Muscle of back (tissue), 13 donors: ENCODE measurements at places on chromosomes 11 and 22. TPM values are rescaled to one million over a fixed set of nuclear protein-coding genes. Genes with fewer than 3 reads are reported as not detected.

DNA sequence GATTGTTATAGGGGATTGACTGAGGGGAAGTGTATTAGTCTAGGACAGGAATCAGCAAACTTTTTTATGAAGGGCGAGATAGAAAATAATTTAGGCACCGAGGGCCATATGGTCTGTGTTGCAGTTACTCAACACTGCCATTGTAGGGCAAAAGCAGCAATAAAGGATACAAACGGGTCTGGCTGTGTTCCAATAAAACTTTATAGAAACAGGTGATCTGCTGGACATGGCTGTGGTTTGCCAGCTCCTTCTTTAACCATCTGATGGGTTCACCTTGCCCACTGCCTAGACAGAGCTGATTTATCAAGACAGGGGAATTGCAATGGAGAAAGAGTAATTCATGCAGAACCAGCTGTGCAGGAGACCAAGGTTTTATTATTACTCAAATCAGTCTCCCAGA lies 20.0 kb downstream of the PRR5L start:
- DNase-seq, result no peak

DNA sequence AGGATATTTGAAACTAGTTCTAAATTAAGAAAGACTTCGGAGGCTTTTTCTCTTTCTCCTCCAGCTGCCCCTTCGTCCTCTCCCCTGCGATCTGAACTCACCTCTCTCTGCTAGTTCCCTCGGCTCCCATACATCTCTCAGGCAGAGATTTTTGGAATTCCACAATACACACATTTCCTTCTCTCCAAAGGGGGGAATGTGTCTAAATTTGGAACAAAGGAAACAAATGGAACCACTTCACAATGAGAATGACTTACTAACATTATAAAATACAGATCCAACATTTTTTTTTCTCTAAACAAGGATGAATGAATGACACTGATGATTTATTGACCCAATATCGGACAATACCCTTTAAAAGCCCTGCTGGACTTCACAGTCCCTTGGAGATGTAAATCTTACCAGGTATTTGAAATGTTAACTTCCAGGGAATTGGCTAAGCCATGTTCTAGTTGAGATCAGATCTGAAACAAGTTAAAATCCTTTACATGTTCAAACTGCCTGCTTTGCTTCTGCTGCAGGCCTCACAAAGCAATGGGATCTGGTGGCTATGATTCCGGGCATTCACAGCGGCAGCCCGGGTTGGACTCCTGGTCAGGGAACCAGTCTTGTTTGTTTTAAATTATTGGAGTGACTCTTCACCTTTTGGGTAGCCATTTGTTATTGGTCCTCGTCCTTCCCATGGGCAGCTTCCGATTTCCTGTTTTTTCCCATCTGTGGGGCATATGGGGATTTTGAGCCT lies 20.5 kb upstream of the GSTP1 start:
- no peak for DNase-seq

DNA sequence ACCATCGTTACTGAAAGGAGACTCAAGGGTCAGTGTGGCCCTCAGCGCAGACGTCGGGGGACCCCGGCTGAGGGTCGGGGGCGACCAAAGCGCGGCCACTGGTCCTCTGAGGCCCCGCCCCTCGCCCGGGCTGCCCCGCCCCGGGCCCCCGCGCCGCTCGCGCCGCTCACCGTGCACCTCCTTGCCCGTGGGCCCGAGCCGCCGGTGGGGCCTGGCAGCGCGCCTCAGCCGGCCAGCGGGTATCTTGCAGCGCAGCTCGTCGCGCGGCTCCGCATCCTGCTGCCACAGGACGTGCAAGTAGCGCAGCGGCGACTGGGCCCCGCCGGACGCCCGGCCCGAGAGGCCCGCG lies 419 bp downstream of the ANKRD54 start:
- no peak for DNase-seq

DNA sequence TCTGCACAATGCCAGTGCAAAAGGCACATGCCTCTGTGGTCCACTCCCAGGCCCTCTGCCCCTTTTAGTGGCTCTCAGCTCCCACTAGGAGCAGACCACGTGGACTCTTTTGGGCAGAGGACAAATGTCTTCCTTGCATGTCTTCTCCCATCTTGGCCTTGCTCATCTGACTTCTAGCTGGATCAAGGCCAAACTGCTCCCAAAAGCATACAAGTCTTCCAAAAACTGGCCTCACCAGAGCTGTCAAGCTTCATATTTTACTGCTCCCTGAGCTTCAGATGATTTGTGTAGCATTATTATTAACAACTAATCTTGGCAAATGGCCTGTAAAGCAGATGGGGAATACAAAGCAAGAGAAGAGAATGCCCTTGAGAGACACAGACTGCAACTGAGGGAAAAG lies 6.9 kb downstream of the SMPD1 start:
- DNase-seq, result no peak

DNA sequence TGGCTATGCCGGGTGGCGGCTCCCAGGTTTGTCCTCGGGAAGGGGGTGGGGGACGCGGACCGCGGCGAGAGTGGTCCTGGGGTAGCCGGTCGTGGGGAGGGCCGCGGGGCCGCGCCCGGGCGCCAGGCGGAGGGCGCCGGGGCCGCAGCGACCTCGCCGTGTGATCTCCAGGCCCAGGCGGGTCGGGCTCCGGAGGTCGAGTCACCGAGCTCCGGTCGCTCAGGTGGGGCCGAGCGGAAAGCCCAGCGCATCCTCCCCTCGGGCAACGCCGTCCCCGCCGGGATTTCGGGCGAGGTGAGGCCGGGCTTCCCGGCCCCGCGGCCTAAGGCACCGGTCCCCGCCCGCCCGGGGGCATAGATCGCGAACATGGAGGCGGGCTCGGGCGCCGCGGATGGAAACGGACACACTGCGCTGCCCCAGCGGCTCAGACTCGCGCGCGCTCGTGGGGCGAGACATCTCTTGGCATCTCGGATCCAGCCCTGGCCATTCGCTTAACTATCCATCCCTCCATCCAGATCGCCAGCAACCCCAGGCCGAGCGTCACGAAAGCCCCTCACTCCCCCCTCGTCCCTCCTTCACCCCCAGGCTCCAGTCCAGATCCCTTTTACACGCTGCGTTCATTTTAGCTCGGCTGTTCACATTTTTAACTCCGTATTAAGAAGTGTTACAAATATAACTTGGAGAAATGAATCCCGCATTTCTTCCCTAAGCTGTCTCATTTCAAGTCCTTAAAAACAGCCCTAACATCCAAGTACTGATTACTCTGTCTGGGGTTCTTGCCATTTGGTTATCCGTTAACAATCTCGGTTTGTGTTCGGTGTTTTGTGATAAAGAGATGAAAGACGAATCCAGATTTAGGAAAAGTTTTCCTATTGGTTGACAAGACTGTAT lies 460 bp downstream of the ZC3H12C start:
- DNase-seq, result peak; percentile 95

DNA sequence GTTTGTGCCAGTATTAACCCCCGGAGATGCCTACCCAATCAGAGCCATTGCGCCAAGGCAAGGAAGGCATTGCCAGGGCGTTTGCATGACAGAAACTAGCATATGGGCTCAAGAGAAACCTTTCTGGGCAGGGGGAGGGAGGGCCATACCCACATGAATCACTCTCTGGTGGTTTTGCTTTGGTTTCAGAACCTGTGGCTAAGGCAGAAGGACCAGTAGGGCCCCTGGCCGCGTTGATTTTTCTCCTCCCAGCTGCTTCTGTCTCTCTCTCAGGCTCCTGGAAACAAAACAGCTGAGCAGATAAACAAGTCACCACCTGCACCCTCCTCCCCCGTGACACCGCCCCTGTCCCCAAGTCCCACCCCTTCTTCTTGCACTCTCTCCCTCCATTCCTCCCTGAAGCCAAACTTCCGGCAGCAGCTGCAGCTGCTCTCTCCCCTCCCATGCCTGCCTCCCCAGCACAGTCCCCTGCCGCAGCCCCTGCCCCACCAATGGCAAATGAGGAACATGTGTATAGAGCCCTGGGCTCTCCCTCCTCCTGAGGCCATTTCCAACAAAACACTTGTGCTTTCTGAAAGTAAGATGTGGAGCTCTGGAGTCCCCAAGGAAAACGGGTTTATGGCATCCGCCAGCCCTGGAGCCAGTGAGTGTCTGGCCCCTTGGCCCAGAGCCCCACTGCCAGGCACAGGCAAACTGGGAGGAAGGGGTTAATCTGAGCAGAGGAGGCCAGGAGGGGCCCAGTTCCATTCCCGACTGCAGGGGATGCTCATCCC lies 39.0 kb upstream of the ADA2 start:
- DNase-seq, result peak; percentile 90

DNA sequence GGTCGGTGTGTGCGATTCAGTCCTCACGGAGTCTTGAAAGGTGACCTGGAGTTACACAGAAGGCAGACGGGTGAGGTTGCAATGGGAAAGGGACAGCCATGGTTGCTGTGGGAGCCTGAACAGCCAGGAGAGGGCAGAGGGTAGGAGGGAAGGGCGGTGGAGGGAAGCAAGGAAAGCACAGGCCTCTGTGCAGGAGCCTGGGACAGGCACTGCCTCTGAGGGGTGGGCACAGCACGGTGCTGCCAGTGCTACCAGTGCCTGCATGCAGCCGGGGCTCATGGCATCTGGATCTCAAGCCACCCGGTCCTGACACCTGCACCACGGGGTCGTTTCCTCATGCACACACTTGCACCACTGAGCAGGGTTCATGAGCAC lies 401.0 kb downstream of the TBC1D22A start:
- DNase-seq, result no peak

DNA sequence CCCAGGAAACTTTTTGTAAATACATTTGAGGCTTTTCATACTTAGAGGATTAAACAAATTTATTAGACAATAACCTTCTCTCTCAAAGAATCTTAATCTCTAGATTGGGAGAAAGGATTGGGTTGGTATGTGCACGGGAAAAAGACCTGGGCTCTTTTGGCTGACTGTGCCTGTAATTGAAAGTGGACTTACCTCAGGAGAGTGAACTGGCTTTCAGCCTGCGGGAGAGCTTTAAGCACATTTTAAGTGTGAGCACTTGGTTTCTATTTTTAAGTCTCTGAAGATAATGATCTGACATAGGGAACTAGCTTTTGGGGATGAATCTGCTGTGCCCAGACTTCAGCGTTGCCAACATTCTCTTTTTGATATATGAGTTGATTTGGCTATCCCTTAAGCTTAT lies 35.8 kb downstream of the UVRAG start:
- DNase-seq, result no peak

DNA sequence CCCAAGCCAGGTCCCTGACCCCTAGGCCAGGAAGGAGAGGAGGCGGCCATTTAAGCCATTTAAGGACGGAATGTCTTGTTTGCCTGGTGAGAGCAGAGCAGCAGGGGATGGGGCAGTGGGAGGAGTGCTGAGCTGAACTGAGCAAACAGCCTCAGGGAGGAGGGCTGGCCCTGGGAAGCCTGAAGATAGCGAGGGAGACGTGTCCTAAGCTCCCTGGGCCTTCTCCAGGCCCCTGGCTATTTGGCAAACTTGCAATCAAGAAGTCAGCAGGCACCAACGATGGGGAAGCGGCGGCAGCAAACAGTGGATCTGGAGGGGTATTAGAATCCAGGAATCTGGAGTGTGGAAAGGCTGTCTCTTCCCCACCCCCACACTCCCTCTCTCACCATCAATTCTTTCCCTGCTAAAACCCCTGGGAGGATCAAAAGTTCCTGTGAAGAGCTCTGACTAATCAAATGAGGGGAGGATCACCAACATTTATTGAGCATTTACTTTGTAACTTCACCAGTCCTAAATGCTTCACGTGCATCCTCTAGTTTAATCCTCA lies 8.8 kb downstream of the BCL9L start:
- peak; percentile 43 for DNase-seq

GRCh38 chr22:44753189-44754042 lies 1.0 kb downstream of the ARHGAP8 start:
- peak; percentile 87 for DNase-seq

GRCh38 chr11:79949574-79949973 lies 508.7 kb upstream of the TENM4 start:
- no peak for DNase-seq

DNA sequence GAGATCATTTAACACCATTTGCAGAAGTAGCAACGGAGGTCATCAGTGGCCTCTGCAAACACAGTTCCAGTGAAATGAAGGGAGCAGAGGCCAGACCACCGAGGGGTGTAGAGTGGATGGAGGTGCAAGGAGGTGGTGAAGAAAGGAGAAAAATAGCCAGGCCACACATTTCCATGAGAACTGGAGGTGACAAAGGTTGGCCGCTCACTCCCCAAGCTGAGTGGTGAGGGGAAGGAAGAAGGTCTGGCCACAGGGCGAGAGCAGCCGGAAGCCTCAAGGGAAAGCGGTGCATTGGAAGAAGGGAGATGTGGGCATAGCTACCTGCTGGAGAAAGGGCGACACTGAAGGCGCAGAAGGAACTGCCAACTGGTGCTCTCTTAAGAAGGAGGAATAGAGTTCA lies 20.1 kb upstream of the TMPRSS4 start:
- no peak for DNase-seq

- no peak for DNase-seq
Observed at GRCh38 chr11:69337211-69337721, 43.3 kb downstream of the MYEOV start.

- no peak for DNase-seq
Observed at GRCh38 chr11:131231317-131231940, 139.0 kb upstream of the NTM start.

DNA sequence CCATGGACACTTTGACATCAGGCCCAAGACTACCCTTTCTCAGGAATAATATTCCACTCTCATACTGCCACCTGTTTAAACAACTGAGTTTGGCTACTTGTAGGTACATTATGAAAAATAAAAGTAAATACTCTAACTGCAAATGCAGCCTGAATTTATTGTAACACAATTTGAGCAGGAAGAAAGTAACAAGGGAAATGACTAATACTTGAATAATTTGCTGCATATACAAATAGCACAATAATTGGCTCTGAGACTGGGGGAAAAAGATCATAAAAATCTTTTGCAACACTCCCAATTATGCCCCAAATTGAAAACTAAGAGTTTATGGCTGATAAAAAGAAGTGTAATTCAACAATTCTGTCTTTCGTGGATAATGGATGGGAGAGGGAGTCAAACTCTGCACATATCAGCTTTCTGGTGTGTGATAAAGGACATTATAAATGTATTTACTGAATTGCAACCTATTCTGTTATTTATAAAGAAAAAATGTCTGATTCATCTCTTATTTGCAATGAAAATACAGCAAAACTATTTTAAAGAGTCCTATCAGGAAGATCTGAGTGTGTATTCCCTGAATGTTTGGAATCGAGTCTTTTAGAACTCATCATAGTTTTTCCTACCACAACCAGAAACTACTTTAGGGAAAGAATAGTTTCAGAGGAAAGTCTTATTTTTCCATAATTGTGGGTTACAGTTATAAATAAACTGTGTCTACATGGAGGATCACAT lies 359.0 kb downstream of the JRKL start:
- DNase-seq, result no peak

The MMP10 gene
- polyA plus RNA-seq, result not detected

The ZBTB16 gene
- 3.2 TPM for polyA plus RNA-seq

The RAC2 gene
- 6.4 TPM for polyA plus RNA-seq

The MS4A3 gene
- polyA plus RNA-seq, result 0.45 TPM

The RAG2 gene
- polyA plus RNA-seq, result 0.27 TPM

The CNGA4 gene
- polyA plus RNA-seq, result 0.11 TPM

The IL18 gene
- polyA plus RNA-seq, result 0.69 TPM

The PKDREJ gene
- 0.19 TPM for polyA plus RNA-seq

The FAM180B gene
- polyA plus RNA-seq, result 2.0 TPM

The CSF2RB gene
- 2.3 TPM for polyA plus RNA-seq
